ENCODE measurements at places on chromosomes 6 and 20. TPM values are rescaled to one million over a fixed set of nuclear protein-coding genes. Genes with fewer than 3 reads are reported as not detected.

CCDC28A gene
- 18.8 TPM for total RNA-seq

NKAIN4 gene
- total RNA-seq = not detected

NR2E1 gene
- not detected for total RNA-seq

ATRN gene
- 7.3 TPM for total RNA-seq

SPATS1 gene
- not detected for total RNA-seq

TRAPPC3L gene
- not detected for total RNA-seq

GRCh38 chr6:116328528-116328903 is 42.2 kb upstream of the DSE start:
- no peak for DNase-seq

DNA sequence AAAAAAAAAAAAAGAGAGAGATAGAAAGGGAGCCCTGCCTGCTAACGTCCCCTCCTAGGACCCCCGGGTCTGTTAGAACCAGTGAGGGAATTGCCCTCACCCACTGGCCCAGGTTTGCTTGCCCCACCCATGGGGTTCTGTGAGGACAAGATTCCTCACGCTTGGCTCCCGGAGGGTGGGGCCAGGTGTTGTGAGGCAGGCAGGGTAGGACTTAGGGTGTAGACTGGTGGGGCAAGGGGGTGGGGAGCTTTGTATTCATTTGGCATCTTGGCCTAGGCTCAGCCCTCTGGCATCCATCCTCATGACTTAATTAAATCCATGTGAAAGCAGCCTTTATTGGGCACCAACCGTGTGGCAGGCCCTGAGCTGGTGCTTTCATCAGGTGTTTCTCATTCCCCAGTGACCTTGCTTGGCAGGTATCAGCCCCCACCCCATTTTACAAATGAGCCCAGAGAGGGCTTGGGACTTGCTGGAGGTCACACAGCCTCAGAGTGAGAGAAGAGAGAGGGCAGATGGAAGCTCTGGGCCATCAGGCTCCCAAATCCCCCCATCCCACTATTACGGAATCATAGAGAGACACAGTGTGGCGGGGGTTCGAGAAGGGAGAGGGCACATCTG is 19.0 kb downstream of the RAB44 start:
- DNase-seq = no peak

DNA sequence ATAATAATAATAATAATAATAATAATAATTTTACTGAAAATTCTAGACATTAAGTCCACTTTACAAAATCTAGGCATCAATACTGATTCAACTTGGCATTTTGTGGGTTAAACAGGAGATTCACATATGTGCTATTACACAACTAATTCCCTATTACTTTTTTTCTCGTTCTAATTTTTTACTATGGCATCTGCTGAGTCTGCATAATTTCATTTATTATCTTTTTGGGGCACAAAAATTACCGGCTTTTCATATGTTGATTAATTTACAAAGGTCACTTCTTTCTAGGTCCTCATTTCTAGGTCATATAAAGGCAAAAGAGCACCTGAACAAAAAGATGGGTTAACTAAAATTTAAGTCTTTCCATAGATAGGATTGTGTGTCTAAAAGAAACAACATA is 1357.8 kb upstream of the ADGRB3 start:
- DNase-seq = no peak

DNA sequence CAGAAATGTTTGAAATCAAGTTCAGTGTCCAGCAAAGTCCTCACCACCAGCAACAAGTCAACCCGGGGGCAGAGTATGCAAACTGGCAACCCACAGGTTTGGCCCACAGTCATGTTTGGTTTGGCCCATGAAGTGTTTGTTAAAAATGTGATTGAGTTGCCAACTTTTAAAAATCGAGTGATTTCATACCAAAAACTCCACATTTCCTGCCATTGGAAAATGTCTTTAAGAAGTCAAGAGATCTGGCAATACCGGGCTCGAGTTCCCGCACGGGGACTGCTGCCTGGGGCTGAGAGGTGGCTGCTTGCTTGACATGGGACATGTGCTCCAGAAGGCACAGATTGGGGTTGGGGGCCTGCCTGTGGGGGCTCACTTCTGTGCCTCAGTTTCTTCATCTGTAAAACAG is 36.1 kb downstream of the PREX1 start:
- no peak for DNase-seq

GRCh38 chr20:23244156-23244915 is 106.3 kb upstream of the NXT1 start:
- no peak for DNase-seq

DNA sequence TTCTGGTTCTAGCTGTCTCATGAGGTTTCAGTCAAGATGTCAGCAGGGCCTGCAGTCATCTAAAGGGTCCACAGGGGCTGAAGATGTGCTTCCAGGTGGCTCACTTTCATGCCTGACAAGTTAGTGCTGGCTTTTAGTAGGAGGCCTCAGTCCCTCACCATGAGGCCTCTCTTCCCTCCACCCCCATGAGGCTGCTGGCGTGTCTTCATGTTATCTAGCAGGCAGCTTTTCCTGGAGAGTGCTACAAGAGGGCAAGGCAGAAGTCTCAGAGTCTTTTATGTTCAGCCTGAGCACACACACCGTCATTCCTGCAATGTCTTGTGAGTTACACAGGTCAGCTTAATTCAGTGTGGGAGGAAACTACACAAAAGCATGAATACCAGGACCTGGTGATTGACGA is 769.9 kb downstream of the HDGFL1 start:
- DNase-seq = no peak

GRCh38 chr6:67825201-67825895 is 809.7 kb upstream of the ADGRB3 start:
- DNase-seq = no peak

DNA sequence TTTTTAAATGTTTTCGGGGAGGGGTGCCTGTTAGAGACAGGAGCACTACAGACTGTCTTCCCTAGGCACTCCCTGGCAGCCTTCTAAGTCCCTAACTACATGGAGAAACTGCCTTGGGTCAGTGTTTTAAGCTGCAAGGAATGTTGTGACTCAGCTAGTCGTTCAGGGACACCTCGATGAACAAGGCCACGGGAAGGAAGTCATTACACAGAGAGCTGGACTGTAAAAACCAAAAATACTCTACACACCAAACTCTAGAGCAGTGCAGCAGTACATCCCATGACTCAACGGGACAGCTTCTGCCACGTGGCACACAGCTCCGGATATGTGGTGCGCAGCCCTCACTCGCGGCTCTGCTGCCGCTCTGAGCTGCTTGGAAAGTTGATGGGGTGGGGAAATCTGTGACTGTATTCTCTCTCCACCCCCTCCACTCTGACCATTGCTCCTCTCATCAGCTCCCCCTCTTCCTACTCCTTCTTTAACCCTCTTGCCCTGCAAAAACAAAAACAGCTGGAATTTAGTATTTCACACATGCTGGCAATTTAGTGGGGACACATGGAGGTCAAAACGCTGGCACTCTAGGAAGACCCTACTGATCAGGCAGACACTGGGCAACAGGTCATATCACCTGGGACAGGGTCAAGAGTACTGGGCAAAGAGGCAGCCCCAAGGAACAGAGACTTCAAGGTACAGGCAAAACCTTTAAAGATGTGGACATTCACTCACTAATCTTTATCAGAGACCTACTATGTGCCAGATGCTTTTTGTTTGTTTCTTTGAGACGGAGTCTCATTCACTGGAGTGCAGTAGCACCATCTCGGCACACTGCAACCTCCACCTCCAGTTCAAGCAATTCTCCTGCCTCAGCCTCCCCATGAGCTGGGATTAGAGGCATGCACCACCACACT is 10.9 kb upstream of the LPIN3 start:
- DNase-seq = peak; percentile 81

- DNase-seq = no peak
These were observed 103.7 kb upstream of the MTHFD1L start for GRCh38 chr6:150761771-150762170.

DNA sequence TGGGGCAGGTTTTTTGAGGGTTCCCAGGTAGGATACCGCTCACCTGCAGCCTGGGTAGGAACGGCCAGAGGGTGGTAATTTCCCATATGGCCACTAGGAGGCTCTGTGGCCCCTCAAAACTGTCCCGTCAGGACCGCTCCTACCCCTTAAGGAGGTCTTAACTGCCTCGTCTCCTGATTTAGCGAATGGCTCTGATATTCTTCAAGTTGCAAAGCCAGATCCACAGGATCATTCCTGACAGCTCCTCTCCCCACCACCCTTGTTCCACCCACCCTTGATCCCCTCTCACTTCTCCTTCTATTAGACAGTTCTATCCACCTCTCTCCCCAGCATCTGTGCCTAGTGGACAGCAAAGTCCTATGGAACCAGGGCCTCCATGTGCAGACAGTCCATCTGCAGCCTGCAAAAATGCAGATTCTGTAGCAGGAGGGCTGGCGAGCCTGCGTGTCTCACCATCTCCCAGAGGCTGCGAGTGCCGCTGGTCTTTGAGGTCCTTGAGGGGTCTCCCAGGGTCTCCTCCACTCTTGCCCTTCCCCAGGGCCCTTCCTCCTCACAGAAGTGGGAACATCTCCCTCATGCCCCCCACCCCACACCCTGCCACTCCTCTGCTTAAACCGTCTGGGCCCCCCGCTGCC is 34.3 kb upstream of the ZBP1 start:
- peak; percentile 66 for DNase-seq

DNA sequence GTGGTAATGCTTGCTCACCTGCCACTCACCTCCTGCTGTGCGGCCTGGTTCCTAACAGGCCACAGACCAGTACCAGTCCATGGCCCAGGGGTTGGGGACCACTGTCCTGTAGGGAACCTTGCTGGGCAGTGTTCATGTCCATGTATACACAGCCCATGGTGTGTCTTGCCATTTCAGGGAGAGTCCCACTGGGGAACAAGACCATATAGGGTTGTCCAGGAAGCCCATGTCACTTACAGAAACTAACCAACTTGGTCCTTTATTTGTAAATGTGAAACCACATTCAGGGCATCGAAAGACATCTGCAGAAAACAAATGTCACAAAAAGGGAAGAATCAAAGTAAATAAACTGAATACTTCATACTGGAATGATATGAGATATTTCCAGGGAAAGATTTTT is 179.1 kb downstream of the NFATC2 start:
- DNase-seq = no peak

DNA sequence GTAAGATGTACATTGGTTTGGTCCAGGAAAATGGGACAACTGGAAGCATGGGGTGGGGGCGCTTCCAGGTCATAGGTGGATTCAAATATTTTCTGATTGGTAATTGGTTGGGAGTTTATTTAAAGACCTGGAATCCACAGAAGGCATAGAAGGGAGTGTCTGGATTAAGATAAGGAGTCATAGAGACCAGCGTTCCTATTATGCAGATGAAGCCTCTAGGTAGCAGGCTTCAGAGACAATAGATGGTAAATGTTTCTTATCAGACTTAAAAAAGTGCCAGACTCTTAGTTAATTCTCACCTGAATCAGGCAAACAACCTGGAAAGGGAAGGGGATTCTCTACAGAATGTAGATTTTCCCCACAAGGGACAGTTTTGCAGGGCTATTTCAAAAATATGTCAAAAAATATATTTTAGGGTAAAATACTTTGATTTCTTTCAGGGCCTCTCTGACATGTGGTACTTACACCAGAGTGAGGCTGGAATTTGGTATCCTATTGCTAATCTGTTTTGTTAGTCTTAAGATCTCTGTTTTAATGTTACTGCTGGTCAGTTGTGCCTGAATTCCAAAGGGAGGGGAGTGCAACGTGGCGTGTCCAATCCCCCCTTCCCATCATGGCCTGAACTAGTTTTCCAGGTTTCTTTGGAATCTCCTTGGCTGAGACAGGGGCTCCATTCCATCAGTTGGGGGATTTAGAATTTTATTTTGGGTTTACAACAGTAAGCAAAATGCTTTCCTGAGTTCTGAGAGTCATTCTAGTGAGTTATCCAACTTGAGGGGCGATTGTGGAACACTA is 25.1 kb downstream of the PIGT start:
- DNase-seq = no peak

DNA sequence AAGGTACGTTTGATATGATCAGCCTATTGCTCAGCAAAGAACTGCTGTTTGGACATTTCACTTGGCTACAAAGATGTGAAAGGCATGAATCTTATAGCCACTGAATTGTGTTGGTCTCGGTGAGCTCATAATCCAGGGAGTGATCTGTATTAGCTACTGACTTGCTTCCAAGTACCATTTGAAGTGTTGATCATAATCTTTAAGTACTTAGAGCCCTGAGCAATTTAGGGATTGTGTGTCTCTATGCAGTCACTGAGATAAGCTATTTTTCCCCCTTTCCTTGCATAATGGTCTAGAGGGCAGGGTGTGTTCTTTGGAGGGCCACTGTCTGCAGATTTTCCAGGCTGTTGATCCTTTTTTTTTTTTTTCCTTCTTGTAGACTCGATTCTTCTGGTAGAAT is 393.6 kb downstream of the ESR1 start:
- DNase-seq = no peak

- no peak for DNase-seq
These were observed 4.4 kb downstream of the PPP1R16B start for GRCh38 chr20:38809942-38810341.

- DNase-seq = no peak
These were observed 1.5 kb downstream of the FOXC1 start for GRCh38 chr6:1611322-1611571.

GRCh38 chr6:56440551-56440981 is 193.2 kb upstream of the COL21A1 start:
- no peak for DNase-seq

DNA sequence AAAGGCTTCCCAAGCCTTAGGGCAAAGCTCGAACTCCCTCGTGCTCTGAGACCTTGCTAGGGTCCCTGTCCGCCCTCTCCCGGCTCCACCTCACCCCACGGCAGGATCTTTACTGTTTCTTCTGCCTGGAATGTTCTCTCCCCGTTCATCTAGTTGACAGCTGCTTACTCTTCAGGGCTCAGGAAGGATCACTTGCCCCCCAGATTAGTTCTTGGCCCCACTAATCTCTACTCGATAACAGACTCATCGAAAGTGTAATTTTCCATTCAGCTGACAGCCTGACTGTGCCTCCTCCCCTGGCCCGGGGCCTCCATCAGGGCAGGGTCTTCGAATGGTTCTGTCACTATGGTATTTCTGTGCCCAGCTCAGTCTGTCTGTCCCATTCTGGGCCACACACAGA is 3.1 kb downstream of the MAP1LC3A start:
- DNase-seq = no peak

DNA sequence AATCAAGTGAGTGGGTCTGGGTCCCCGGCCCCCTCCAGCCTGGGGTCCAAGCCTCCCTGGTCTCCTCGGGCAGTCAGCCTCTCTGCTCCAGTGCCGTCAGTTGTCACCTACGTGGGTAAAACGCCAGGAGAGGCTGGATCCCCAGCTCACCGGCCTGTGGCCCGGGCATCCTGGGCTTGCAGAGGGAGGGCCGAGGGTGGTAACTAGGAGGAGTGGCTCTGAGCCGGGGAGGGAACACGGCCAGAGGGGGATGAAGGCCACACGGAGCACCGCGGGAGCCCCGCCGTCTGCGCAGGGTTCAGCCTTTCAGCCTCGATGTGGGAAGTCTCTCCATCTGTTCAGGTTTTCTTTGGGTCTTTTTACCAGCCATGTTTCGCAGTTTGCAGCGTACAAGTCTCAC is 29.5 kb upstream of the BHLHE23 start:
- no peak for DNase-seq
